ENCODE measurements at places on chromosomes 11 and 22.

- DNase-seq: no peak
Measured at GRCh38 chr11:1125803-1126202, 31.9 kb upstream of the MUC5AC start.

GRCh38 chr11:48170241-48171233, 46.1 kb upstream of the OR4B1 start:
- DNase-seq: no peak

- no peak for DNase-seq
Measured at GRCh38 chr11:61056571-61056970, 45.7 kb upstream of the CD5 start.

GRCh38 chr11:113952588-113952987, 22.3 kb upstream of the HTR3A start:
- no peak for DNase-seq

DNA sequence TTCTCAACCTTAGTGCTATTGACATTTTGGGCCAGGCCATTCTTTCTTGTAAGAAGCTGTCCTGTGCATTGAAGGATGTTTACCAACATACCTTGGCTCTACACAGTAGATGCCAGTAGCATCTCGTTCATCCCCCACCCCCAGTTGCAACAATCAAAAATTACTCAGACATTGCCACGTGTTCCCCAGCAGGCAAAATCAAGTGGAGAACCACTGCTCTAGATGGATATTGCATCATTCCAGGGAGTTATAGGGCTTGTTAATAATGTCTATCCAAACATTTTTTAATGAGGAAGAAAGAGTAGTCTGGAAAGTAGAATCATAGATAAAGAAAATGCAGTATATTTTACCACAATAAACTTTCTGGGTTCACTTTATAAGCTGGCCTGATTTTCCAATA, 64.1 kb downstream of the PRMT3 start:
- DNase-seq: no peak

DNA sequence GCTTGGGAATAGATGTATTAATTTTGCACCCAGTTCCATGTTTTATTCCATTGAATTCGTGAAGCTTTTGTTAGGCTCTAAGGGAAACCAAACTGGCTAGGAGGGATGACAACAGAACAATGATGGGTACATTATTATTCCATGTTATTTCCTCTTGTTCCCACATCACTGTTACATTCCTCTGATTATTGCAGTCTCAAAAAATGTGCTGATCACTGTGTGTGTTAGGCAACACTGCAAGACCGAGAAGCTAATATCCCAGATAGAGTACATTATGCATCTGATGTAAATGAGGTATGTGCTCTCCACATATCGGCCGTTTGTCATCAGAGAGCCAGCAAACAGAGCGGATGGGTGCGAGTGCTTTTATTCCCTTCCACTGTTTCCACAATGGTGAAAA, 327.9 kb downstream of the SOX6 start:
- no peak for DNase-seq

- DNase-seq: no peak
Measured at GRCh38 chr11:118903204-118904015, 19.7 kb downstream of the CXCR5 start.

DNA sequence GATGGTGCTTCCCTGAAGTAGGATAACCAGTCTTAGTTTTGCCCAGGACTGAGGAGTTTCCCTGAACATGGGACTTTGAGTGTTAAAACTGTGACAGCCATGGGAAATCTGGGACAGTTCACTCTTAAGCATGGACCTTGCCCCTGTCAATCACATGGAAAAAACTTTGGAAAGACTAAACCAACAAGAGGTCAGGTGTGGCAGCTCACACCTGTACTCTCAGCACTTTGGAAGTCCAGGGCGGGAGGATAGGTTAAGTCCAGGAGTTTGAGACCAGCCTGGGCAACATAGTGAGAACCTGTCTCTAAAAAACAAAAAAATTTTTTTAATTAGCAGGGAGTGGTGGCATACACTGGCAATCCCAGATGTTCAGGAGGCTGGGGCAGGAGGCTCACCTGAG, 3.3 kb upstream of the AMBRA1 start:
- DNase-seq: no peak

DNA sequence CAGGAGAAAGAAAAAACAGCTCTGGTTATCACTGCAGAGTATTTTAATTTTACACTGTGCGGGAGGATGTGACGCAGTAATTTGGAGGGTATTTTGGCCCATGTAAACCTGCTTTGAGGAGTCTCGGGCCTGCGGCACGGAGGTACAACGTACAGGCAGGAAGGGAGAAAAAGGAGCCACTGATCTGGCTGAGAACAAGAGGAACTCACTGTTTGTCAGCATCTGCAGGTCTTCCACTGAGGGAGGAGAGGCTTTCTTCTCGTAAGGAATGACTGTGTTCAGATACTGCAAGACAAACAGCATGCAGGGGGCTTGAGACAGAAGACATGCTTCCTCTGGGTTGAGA, 44.0 kb downstream of the FEZ1 start:
- DNase-seq: no peak

DNA sequence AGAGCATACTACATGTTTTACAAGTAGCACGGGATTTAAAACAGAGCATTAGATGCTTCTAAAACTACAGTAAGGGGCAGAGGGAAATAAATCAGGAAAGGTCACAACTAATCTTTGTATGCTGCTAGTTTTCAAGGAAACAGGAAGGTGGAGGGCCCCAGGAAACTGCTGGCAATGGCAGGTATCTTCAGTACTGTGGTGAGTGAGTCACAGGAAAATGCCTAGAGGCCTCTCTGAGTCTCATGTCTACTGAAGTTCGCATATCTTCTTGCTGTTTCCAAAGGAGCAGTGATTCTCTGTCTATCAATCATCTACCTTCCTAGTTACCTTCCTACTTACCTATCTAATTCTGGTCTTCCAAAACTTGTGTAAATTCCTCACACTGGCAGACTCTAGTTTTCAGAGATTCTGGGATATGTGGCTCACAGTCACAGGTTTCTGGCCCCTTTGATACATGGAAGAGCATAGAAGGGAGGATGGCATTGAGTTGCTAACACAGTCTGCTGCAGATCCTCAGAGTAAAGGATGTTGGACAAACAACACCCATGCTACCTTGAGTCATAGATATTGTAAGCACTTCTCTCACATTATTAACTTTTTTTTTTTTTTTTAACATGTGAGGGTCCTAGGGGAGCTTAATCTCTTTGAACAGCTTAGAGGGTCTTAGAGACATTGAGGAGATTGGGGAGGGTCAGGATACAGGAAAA, 58.8 kb upstream of the SYN3 start:
- no peak for DNase-seq

- no peak for DNase-seq
Measured at GRCh38 chr22:50524676-50525103, 708 bp downstream of the SCO2 start.

All from neural crest cell (in vitro differentiated cells).